ENCODE measurements at places on chromosomes 16 and 17.

GRCh38 chr17:16363749-16364536, 10.7 kb upstream of the CENPV start:
- DNase-seq: peak; percentile 68

GRCh38 chr17:46013502-46014165, 14.6 kb downstream of the STH start:
- peak; percentile 51 for DNase-seq

DNA sequence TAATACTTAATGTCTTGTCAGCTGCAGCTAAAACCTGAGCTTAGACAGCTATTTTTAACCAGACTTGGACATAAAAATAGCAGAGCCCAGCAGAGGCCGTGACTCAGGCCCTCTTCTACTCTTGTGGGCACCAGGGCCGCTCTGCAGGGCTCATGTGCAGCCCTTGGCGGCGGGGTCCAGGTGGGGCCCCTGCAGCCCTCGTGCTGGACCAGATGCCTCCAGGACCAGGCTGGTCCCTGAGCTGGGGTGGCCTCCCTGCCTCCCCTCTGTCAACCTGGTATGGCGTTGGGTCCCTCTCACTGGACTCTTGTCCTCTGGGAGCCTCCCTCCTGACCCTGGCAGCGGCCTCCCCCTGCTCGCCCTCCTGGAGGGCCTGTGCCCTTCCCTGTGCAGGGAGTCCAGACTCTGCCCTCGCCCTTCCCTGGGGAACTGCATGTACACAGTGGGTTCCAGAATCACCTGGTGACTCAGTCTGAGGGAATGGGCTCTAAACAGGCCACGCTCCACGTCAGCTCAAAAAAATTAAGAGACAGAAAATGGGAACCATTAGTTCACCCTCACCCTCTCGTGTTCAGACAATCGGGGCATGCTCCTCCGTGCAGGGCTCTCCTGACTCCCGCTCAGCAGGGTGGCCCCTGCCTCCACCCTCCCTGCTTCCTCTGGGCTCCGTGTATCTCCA, 9.7 kb downstream of the CDK5R1 start:
- peak; percentile 88 for DNase-seq

DNA sequence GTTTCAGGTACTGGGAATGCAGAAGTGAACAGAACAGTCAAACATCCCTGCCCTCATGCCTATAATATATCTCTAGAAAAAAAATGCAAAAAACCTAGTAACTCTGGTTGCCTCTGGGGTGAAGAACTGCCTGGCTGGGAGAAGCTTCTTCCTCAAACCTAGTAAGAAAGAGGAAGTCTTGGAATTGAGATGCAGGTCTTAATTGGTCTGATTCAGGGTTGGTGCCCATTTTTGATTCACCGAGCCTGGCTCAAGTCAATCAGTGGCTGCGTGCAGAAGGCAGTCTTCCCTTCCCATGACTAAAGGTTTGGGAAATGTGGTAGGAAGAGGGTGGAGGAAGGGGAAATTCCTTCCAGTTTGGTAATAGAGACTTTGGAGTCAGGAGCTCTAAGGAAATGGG, 22.4 kb downstream of the CDRT15 start:
- peak; percentile 46 for DNase-seq

DNA sequence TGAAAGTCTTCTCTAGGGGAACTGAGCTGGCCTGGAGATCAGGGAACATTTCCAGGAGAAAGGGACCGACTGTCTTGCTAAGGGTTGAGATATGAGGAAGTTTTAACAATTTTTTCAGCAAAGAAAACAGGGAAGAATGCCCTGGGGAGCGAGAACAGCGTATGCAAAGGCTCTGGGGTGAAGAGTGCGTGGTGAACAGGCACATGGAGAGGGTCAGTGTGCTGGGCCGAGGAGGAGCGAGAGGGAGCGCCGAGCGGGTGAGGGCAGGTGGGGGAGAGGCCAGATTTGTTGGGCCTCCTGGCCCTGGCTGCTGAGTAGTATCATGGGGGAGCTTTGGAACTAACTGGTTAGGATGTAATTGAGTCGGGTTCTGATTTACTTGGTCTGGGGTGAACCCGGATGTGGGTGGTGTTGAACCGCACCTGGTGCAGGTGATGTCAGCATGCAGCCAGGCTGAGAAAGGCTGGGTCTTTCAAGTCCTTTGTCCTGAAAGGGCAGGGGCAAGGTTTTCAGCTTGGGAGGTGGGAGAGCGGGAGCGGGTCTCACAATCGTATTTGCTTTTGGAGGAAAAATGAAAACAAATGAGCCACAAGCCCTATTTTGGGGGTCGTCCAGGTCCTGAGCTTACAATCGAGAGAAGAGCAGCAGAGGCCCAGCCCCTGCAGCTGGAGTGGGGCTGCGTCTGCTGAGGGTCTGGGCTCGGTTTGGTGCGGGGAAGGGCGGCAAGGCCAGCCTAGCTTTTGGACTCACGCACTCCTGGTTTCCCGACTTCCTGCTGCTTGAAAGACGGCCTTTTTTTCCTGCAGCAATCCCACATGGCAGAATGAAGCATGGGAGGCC, 11.1 kb upstream of the WFDC1 start:
- DNase-seq: no peak

GRCh38 chr16:2857451-2858244, at the start of gene PRSS22:
PRSS22 (minus strand) TSS chr16:2858170; CDS start chr16:2858104, 66 bp downstream.
- DNase-seq: no peak

- no peak for DNase-seq
Observed at GRCh38 chr17:82060001-82060380, 5.6 kb downstream of the DUS1L start.

GRCh38 chr16:50263060-50263909, 3.1 kb upstream of the ADCY7 start:
- DNase-seq: no peak

DNA sequence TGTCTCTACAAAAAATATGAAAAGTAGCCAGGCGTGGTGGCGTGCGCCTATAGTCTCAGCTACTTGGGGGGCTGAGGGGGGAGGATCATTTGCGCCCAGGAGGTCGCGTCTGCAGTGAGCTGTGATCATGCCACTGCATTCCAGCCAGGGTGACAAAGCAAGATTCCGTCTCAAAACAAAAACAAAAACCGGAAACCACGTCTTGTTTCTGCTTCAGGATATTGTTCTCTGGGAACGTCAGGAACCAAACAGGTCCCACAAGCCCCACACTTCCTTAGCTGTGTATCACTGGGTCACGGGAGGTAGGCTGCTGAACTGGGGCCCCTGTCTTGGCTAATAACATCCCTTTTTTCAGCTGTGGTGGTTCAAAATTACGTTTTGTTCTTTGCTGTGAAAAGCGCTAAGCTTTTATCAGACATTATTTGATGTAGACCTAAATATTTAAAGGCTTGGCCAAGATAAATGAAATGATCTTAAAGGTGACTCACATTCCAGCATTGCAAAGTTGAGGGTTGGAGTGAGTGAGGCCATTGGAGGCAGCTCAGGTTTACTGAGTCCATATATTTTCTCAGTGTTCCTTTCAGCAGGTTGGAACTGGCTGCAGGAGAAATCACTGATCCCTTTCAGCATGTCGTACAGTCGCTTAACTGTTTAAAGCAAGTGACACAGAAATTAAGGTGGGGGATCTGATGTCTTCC, 16.4 kb upstream of the SEC14L1 start:
- DNase-seq: peak; percentile 79
